ENCODE measurements at places on chromosomes 5 and 9. TPM values are rescaled to one million over a fixed set of nuclear protein-coding genes. Genes with fewer than 3 reads are reported as not detected.
A peak's percentile ranks its signal among the peaks of the same experiment; 100 is the strongest.

The RASGRF2 gene
- total RNA-seq = 0.37 TPM

The C9orf153 gene
- 0.67 TPM for total RNA-seq

The SLC34A3 gene
- not detected for total RNA-seq

The DMRTA1 gene
- not detected for total RNA-seq

The SPINK13 gene
- not detected for total RNA-seq

The SLCO4C1 gene
- total RNA-seq = 0.42 TPM

The PCDHB13 gene
- total RNA-seq = 0.07 TPM

The F2RL2 gene
- not detected for total RNA-seq

- H3K36me3 ChIP-seq = no peaks in the 10 kb centered on the region
- no peak for DNase-seq
- peak overlapping the region; percentile 83 for H3K27ac ChIP-seq
- no peak overlapping the region for H3K4me3 ChIP-seq
- H3K4me1 ChIP-seq = peaks cover 44% of the 10 kb centered on the region
These were observed 199.9 kb downstream of the EBF1 start for GRCh38 chr5:158899792-158900191.

DNA sequence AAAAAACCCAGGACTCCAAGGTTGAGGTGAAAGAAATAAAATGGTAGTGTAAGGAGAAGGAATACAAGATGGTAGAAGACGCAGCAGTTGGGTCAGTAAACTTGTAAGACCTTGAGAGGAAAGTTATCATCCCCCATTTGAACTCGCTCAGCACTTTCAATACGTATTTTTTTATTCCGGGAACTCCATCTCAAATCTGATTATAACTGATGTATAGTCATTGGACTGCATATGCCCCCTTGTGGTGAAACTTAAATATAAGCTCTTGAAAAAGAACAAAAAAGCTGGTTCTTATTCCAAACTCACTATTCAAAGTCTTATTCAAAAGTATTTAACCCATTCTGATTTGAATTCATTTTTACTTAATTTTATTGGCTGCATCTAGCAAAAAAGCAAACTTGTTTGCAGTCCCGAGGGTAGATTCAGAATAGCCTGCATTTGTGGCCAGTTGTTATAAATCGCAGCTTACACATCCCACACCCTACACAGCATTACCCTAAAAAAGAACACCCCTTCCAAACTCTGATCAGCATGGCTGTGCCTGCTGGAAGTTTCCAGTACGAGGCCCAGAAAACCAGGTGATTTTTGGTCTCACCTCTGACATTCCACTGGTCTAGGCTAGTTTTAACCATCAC, 118.0 kb downstream of the ESM1 start:
- peak; percentile 75 for DNase-seq
- no peaks in the 10 kb centered on the region for H3K36me3 ChIP-seq
- H3K4me3 ChIP-seq = no peak overlapping the region
- H3K27me3 ChIP-seq = peaks cover 5% of the 10 kb centered on the region
- peaks cover 3% of the 10 kb centered on the region for H3K4me1 ChIP-seq

GRCh38 chr5:177186645-177187044, 53.1 kb downstream of the NSD1 start:
- H3K36me3 ChIP-seq = peaks cover 3% of the 10 kb centered on the region
- H3K4me1 ChIP-seq = no peaks in the 10 kb centered on the region
- H3K27ac ChIP-seq = no peak overlapping the region
- no peak for DNase-seq
- no peaks in the 10 kb centered on the region for H3K27me3 ChIP-seq
- H3K4me3 ChIP-seq = no peak overlapping the region

DNA sequence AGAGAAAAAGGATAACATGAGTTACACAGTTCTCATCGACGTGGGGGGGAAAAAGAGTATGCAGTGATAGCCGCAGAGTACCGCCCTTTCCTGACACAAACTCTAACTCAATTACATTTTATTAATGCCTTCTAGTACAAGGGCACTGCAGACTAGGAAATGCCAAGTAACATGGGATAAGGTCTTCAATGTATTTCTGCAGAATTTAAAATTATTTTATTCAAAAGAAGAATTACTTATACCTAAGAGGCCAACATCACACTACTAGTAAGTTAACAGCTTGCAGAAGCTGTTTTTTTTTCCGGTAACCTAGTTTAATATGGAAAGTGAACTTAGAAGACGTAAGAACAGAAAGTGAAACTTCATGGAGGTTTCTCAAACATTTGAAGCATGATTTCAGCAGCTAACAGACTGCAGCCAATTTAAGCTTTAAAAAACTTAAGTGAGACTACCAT, 3.9 kb downstream of the SETX start:
- peak overlapping the region; percentile 40 for H3K4me3 ChIP-seq
- peak; percentile 66 for DNase-seq
- peaks cover 56% of the 10 kb centered on the region for H3K4me1 ChIP-seq
- H3K36me3 ChIP-seq = peaks cover 71% of the 10 kb centered on the region
- H3K27ac ChIP-seq = peak overlapping the region; percentile 38

DNA sequence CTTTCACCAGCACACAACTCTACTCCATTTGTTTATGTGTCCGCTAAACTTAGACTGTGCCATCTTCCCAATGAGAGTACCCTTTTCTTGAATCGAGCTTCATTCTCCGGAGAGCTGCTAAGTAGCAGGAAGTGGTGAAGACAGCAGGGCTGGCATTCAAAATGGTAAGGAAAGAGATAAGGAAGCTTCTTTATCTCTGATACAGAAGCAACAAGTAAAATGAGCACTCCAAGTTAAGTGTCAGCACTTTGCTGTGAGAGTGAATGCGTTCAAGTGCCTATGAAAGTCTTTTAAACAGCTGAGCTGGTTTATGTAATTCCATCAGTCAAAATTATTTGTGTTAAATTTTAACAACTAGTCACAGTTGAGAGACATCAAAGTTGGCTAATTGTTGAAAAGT, 386.8 kb upstream of the PTPRD start:
- no peak overlapping the region for H3K27ac ChIP-seq
- no peak for DNase-seq
- no peak overlapping the region for H3K4me3 ChIP-seq
- H3K4me1 ChIP-seq = no peaks in the 10 kb centered on the region
- H3K36me3 ChIP-seq = no peaks in the 10 kb centered on the region

GRCh38 chr5:14635656-14636055, 28.9 kb upstream of the OTULIN start:
- H3K27ac ChIP-seq = no peak overlapping the region
- H3K36me3 ChIP-seq = no peaks in the 10 kb centered on the region
- no peaks in the 10 kb centered on the region for H3K4me1 ChIP-seq
- H3K27me3 ChIP-seq = no peaks in the 10 kb centered on the region
- DNase-seq = no peak

GRCh38 chr5:71862507-71863060, 143.5 kb downstream of the CARTPT start:
- no peak overlapping the region for H3K27ac ChIP-seq
- no peak overlapping the region for H3K4me3 ChIP-seq
- no peaks in the 10 kb centered on the region for H3K27me3 ChIP-seq
- H3K36me3 ChIP-seq = no peaks in the 10 kb centered on the region

- no peaks in the 10 kb centered on the region for H3K36me3 ChIP-seq
- H3K27me3 ChIP-seq = no peaks in the 10 kb centered on the region
- DNase-seq = peak; percentile 89
- H3K4me1 ChIP-seq = peaks cover 50% of the 10 kb centered on the region
- H3K27ac ChIP-seq = peak overlapping the region; percentile 37
These were observed 26.9 kb upstream of the SYK start for GRCh38 chr9:90774682-90775081.

- no peak overlapping the region for H3K4me3 ChIP-seq
- peaks cover 64% of the 10 kb centered on the region for H3K36me3 ChIP-seq
- no peak for DNase-seq
- H3K27ac ChIP-seq = no peak overlapping the region
- H3K4me1 ChIP-seq = no peaks in the 10 kb centered on the region
- H3K27me3 ChIP-seq = no peaks in the 10 kb centered on the region
These were observed 1.3 kb upstream of the DND1 start for GRCh38 chr5:140674629-140675028.

DNA sequence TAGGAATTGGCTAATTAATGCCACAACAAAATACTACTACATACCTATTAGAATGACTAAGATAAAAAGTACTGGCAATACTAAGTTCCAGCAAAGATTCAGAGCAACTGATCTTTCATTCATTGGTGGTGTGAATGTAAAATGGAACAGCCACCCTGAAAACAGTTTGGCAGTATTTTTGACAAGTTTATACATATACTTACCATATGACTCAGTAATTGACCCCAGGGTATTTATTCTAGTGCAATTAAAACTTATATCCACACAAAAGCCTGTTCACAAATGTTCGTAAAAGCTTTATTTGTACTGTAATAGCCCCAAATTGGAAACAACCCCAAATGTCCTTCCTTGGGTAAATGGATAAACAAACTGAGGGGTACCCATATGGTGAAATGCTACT, 270.8 kb upstream of the ACTBL2 start:
- no peaks in the 10 kb centered on the region for H3K27me3 ChIP-seq
- no peak overlapping the region for H3K4me3 ChIP-seq
- H3K4me1 ChIP-seq = no peaks in the 10 kb centered on the region

- H3K4me3 ChIP-seq = no peak overlapping the region
- H3K27me3 ChIP-seq = no peaks in the 10 kb centered on the region
- H3K36me3 ChIP-seq = no peaks in the 10 kb centered on the region
- no peak overlapping the region for H3K27ac ChIP-seq
- H3K4me1 ChIP-seq = peaks cover 18% of the 10 kb centered on the region
These were observed 108.6 kb downstream of the SERINC5 start for GRCh38 chr5:80147119-80147815.

GRCh38 chr9:82410306-82410705, 421.7 kb downstream of the SPATA31D1 start:
- no peaks in the 10 kb centered on the region for H3K4me1 ChIP-seq
- no peak overlapping the region for H3K27ac ChIP-seq
- DNase-seq = no peak
- no peak overlapping the region for H3K4me3 ChIP-seq
- H3K36me3 ChIP-seq = no peaks in the 10 kb centered on the region

GRCh38 chr9:88892724-88893123, 98.5 kb upstream of the S1PR3 start:
- H3K27ac ChIP-seq = no peak overlapping the region
- no peak for DNase-seq
- peaks cover 4% of the 10 kb centered on the region for H3K4me1 ChIP-seq
- H3K4me3 ChIP-seq = no peak overlapping the region
- H3K27me3 ChIP-seq = peaks cover 6% of the 10 kb centered on the region
- no peaks in the 10 kb centered on the region for H3K36me3 ChIP-seq

GRCh38 chr5:79074641-79075040, 5.1 kb downstream of the BHMT2 start:
- H3K4me3 ChIP-seq = no peak overlapping the region
- peaks cover 16% of the 10 kb centered on the region for H3K27me3 ChIP-seq
- no peaks in the 10 kb centered on the region for H3K4me1 ChIP-seq
- no peaks in the 10 kb centered on the region for H3K36me3 ChIP-seq
- H3K27ac ChIP-seq = no peak overlapping the region

DNA sequence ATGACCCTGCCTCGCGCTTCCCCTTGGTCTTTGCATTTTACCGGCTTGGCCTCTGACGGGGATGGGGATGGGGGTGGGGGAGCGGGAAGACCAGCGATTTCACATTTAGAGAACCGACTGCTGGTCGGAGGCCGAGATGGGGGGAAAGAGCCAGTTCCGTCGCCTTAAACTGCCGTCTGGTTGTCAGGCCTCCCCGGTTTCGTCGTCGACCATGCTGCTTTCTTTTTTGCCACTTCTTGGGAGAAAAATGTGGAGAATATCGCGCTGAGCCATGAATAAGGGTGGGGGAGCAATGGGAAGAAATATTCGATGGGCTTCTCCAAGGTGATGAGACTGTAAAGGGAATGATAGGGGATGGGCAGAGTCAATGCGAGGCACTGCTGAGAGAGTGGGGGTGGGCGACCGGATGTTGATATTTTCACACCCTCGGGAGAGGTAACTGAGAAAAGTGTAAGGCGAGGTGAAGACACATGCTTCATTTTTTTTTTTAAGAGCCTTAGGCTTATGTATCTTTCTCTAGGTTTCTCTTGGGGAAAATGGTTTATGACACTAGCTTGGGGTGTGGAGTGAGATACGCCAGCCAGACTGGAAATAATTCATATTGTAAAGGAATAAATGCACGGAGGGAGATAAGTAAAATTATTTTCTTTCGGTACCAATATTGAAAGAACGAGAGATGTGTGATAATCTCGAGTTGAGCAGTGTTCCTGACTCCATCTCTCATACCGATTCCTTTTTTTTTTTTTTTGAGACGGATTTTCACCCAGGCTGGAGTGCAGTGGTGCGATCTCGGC, 1.1 kb downstream of the KIF2A start:
- peaks cover 25% of the 10 kb centered on the region for H3K4me1 ChIP-seq
- H3K36me3 ChIP-seq = no peaks in the 10 kb centered on the region
- peak overlapping the region; percentile 86 for H3K4me3 ChIP-seq
- peak; percentile 75 for DNase-seq

DNA sequence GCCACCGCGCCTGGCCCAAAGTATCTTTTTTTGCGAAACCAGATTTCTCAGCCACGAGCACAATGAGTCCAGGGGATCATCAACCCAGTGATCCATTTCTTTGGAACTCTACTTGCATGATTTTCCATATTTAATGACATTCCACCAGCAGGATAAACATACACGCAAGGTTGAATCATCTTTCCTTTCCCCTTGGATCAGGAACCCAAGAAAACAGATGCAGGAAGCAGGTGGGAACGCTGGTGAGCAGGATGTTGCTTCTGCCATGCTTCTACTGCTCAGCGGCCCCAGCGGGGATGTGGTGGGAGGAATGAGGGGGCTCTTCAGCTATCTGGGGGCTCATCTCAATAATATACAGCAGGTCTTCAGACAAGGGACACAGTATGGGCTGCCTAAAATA, 118.2 kb downstream of the SEC61B start:
- no peaks in the 10 kb centered on the region for H3K27me3 ChIP-seq
- no peak for DNase-seq
- H3K4me1 ChIP-seq = no peaks in the 10 kb centered on the region
- H3K36me3 ChIP-seq = no peaks in the 10 kb centered on the region

- no peak for DNase-seq
- no peak overlapping the region for H3K4me3 ChIP-seq
- H3K36me3 ChIP-seq = no peaks in the 10 kb centered on the region
These were observed 34.9 kb upstream of the ATP6V1G1 start for GRCh38 chr9:114552706-114553105.

- no peaks in the 10 kb centered on the region for H3K36me3 ChIP-seq
- H3K27ac ChIP-seq = no peak overlapping the region
- no peak overlapping the region for H3K4me3 ChIP-seq
- no peaks in the 10 kb centered on the region for H3K27me3 ChIP-seq
- no peaks in the 10 kb centered on the region for H3K4me1 ChIP-seq
These were observed 361.4 kb upstream of the RFX3 start for GRCh38 chr9:3887221-3887653.

DNA sequence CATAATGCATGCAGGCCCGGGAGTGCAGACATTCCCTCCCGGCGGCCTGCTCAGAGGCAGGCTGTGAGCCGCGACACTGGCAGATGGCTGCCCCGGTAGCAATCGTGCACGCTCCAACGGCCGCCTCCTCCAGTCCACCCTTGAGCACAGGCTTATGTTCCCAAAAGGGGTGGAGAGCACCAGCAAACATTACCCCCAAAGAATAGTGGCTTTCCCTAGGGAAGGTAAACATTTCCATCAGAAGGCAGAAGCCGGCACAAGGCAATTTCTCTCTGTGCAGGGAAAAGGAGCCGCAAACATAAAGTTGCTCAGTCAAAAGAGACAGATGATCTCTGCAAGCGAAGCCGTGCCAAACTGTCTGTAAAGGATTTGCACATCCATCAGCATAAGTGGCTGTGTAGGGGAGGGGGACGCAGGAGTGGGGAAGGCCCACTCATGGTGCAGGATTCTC, 92.5 kb downstream of the SIL1 start:
- no peaks in the 10 kb centered on the region for H3K36me3 ChIP-seq
- H3K4me3 ChIP-seq = no peak overlapping the region
- H3K4me1 ChIP-seq = no peaks in the 10 kb centered on the region
- no peak for DNase-seq
- H3K27me3 ChIP-seq = no peaks in the 10 kb centered on the region

All from B cell (primary cell).